ENCODE measurements at places on chromosomes 3 and 15. TPM values are rescaled to one million over a fixed set of nuclear protein-coding genes. Genes with fewer than 3 reads are reported as not detected.

DNA sequence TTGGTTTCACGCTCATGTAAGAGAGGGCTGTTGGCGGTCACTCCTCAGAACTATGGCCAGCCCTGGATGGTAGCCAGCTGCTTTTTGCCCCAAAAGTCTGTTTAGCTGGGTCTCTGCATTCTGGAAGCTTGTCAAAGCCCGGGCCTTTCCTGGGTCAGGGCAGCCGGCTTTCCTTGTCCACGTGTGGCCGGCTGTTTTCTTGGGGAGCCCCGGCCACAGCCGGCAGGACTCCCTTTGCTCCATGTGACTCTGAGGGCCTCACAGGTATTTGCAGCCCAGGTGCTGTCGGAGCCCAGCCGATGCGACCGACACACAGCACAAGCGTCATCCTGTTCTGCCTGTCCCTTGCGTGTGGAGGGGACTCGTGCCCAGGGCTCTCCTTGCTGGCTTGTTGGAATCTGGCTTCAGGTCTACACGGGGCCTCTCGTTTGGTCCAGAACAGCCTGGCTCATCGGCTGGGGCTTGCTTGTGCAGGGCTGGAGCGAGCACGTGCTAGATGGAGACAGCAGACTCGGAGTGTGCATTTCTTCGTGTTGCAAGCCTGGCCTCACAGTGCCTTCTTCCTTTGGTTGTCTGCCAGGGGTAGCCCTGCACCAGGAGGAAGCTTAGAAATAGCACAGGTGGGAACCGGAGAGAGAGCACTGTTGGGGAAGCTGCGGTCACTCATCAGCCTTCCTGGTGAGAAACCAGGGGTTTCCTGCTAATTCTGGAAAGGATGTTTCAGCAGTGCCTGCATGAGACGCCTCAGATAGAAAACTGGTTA, 51.5 kb downstream of the PGPEP1L start:
- H3K4me3 ChIP-seq: no peak overlapping the region
- no peak overlapping the region for H3K27ac ChIP-seq
- DNase-seq: no peak
- no peaks in the 10 kb centered on the region for H3K4me1 ChIP-seq
- H3K36me3 ChIP-seq: peaks cover 36% of the 10 kb centered on the region

DNA sequence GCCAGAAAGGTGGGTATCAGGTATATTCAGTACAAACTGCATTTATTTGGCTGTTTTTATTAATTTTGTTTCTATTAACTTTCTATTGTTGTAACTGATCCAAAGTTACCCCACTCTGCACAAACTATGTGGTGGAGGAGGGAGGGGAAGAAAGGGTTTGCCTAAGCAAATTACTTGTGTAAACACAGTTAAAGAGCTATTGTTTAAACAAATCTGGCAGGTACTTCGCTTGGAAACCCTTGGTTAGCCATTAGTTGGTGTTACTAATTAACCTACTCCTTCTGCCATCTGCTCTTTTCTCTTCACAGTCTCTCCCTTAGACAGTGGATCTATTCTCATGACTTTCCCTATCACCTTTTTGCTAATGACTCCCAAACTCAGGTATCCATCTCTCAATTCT, 328.4 kb upstream of the NECTIN3 start:
- H3K4me1 ChIP-seq: peaks cover 18% of the 10 kb centered on the region
- peaks cover 17% of the 10 kb centered on the region for H3K36me3 ChIP-seq
- H3K27me3 ChIP-seq: no peaks in the 10 kb centered on the region
- H3K4me3 ChIP-seq: peak overlapping the region; percentile 58

GRCh38 chr15:85733416-85733815, 61.3 kb downstream of the KLHL25 start:
- no peak overlapping the region for H3K4me3 ChIP-seq
- DNase-seq: no peak
- peak overlapping the region; percentile 18 for H3K27ac ChIP-seq
- peaks cover 1% of the 10 kb centered on the region for H3K4me1 ChIP-seq

DNA sequence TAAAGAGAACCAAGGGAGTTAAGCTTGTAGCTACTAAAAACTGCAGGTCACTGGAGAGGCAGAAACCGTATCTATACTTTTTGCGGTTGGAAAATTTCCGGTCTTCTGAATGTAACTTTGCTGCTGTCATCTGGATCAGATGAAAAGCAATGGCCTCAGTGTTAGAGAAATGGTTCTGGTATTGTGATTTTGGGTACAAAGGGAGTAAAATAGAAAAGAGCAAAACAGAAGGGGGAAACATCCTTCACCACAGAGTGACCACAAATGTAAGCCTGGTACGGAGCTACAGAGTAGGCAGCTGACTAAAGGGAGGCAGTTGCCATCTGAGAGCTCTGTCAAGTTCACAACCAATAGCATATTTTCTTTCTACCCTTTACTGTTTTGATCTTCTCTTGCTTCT, 5.6 kb downstream of the CD96 start:
- no peaks in the 10 kb centered on the region for H3K36me3 ChIP-seq
- no peak for DNase-seq
- H3K27ac ChIP-seq: no peak overlapping the region
- no peaks in the 10 kb centered on the region for H3K4me1 ChIP-seq

DNA sequence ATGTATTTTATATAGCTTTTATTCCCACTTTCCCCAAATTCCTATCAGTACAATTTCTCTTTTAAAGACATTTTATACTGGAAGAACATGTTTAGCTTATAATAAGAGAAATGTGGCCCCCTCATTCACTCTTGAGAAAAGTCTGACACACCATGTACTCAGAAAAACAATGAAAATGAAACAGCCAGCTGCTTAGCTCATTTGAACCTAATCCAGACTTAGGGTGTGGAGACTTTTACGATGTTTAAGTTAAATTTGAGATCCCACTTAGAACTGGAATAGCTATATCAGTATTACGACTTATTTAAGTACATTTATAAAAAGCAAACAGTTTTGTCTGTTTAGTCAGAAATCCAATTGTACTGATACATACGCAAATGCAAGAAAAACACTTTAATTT, 252.3 kb upstream of the ARRDC4 start:
- no peaks in the 10 kb centered on the region for H3K4me1 ChIP-seq
- no peak for DNase-seq
- H3K27me3 ChIP-seq: peaks cover 10% of the 10 kb centered on the region
- H3K27ac ChIP-seq: no peak overlapping the region
- no peak overlapping the region for H3K4me3 ChIP-seq

DNA sequence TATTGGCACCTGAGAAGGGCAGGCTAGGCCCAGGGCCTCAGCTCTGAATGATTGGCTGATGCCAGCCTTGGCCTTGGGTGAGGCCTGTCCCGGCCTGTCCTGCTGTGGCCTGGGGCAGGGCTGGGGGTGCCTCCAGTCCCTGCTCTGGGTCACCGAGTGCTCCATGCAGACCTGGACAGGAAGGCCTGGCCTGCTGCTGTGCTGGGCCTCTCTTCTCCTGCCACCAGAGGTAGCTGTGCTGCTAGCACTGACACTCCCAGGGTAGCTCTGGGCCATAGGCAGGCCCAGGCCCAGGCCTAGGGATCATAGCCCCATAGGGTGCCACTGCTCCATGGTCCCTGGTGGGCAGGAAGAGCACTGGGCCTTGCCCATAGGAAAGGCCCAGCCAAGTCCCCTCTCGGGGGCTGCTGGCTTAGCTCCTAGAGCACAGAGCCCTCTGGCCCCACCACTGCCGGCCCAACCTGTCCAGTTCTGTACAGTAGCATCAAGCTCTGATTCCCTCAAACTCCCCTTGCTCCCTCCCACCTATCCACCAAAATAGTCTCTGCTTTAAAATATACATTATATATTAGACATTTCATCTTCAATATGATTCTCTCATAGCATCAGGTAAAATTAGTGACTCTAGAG, 18.2 kb downstream of the ABTB1 start:
- no peaks in the 10 kb centered on the region for H3K36me3 ChIP-seq
- peaks cover 5% of the 10 kb centered on the region for H3K27me3 ChIP-seq
- H3K4me3 ChIP-seq: no peak overlapping the region
- DNase-seq: no peak
- peaks cover 1% of the 10 kb centered on the region for H3K4me1 ChIP-seq
- no peak overlapping the region for H3K27ac ChIP-seq

DNA sequence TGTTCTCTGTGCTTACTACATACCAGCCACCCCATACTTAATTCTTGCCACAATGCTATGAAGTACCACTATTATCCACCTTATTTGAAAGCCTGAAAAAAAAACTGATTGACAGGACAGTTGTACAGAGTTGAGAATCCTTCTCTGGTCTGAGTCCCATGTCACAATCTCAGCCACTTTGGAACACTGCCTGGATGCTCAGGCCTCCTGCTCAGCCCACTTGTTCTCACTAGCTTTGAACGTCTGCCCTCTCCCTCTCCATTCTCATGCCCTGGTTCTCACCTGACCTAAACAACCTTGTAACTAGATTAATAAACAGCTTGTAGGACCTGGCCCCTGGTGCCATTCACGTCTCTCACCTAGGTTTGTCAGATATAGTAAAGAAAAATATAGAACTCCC, 53.9 kb downstream of the TRIM69 start:
- no peak overlapping the region for H3K4me3 ChIP-seq
- peaks cover 20% of the 10 kb centered on the region for H3K27me3 ChIP-seq

- H3K36me3 ChIP-seq: no peaks in the 10 kb centered on the region
- DNase-seq: no peak
- H3K4me1 ChIP-seq: peaks cover 14% of the 10 kb centered on the region
- H3K27ac ChIP-seq: no peak overlapping the region
- no peak overlapping the region for H3K4me3 ChIP-seq
Observed at GRCh38 chr3:195075199-195075940, 195.6 kb downstream of the XXYLT1 start.

GRCh38 chr15:84749111-84749991, 959 bp downstream of the ZNF592 start:
- H3K36me3 ChIP-seq: no peaks in the 10 kb centered on the region
- H3K27ac ChIP-seq: peak overlapping the region; percentile 96
- H3K4me3 ChIP-seq: peak overlapping the region; percentile 95
- peaks cover 52% of the 10 kb centered on the region for H3K4me1 ChIP-seq
- DNase-seq: no peak

DNA sequence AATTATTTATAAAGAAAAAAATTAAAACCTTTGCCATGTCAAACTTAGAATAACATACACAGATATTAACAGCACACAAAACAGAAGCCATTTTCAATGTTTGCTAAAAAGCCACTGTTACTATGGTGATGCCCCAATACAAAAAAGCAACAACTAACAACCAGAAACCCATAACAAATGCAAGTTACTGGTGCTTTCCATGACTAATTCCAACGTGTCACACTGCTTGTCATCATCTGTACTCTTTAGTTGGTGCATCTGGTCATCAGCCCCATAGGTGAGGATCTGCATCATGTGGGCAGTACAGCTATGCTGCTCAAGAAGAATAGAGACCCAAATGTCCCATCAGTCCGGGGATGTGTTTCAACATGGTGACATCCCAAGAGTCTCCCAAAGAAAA, 52.8 kb downstream of the ATP8B4 start:
- H3K36me3 ChIP-seq: no peaks in the 10 kb centered on the region
- H3K27ac ChIP-seq: no peak overlapping the region
- no peaks in the 10 kb centered on the region for H3K4me1 ChIP-seq
- H3K4me3 ChIP-seq: no peak overlapping the region
- DNase-seq: no peak
- H3K27me3 ChIP-seq: no peaks in the 10 kb centered on the region

DNA sequence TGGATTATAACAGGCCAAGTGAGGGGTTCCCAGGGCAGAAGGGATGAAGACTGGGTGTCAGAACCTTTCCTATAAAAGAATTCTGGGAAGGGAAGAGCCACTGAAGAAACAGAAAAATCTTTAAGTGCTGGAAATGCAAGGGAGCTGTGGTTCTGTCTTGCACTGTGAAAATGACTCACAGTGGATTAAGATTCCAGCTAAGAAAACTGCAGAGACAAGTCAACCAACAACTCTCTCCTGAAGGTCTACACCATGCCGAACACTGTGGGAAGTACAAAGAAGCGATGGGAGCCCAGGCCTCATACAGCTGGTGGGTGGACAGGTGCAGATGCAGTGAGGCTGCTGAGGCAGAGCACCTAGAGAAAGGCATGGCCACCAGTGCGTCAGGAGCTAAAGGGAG, 27.7 kb downstream of the ZDHHC3 start:
- DNase-seq: no peak
- no peaks in the 10 kb centered on the region for H3K4me1 ChIP-seq
- peaks cover 5% of the 10 kb centered on the region for H3K36me3 ChIP-seq
- H3K4me3 ChIP-seq: no peak overlapping the region

Gene HHATL
- total RNA-seq: not detected

DNA sequence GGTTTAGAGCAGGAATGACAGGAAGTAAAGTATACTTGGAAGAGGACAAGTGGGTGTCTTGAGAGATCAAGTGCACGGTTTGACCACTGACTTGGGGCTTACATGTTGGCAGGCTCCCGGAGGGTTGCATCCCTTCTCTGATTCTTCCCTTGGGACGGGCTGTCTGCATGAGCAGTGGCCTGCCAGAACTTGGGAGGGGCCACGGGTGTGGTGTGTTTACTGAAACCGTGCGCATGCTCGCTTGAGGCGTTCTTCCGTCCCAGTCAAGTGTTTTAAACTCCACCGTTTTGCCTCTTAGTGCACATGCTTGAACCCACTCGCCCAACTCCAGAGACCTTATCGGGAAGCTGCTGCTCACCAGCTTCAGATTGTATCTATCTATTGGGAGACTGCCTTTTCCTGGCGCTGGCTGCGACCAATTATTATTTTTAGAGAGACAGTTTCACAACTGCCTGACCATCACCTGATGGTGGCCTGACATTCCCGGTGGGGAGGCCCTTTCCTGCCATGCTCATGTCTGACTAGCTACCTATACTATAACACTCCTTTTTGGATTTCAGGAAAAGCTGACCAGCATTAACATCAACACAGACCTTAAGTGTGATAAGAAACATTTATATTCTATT, 14.9 kb upstream of the C3orf22 start:
- no peak for DNase-seq
- no peak overlapping the region for H3K4me3 ChIP-seq
- no peaks in the 10 kb centered on the region for H3K36me3 ChIP-seq

DNA sequence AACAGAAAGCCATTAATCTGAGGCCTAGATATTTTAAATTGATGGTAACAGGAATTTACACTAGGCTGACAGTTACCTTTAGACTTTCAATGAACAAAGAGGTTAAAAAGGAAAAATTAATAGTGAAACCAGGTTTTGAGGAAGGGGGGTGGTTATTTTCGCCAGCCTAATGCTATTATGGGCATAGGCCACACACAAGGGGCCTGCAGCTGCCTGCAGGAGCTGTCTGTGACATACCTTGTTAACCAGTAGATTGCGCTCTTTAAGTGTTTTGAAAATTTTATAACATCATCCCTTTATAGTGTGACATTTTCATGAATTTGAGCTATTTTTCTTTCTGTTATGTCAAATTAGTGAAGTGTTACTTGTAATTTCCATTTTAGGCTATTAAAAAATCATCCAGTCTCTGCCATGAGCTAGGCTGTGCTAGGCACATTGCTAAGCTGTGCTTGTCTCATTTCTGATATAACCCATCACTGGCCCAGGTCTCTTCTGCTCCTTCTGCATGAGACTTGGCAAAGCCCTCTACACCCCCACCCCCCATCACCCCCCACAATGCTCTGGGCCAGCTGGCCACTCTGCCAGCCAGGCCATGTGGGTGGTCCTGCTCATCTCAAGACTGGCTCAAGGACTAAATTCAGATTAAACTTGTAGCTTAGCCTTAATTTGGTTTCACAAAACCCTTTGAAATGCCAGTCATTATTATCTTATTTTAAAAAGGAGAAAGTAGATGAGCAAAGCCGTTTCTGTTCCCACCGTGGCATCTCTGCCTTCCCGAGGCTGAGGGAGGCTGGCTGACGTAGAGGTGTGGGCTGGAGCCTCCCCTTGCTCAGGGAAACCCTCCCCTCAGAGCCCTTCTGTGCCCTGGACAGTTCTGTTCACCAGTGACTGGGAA, 48.4 kb upstream of the SEC22A start:
- no peak for DNase-seq
- no peaks in the 10 kb centered on the region for H3K27me3 ChIP-seq
- no peak overlapping the region for H3K4me3 ChIP-seq

Gene IFT80
- total RNA-seq: 48.1 TPM

All from progenitor cell of endocrine pancreas (in vitro differentiated cells).